ENCODE measurements at places on chromosomes 5 and 9. TPM values are rescaled to one million over a fixed set of nuclear protein-coding genes. Genes with fewer than 3 reads are reported as not detected.

Gene GRIN3A
- total RNA-seq: 8.7 TPM

DNA sequence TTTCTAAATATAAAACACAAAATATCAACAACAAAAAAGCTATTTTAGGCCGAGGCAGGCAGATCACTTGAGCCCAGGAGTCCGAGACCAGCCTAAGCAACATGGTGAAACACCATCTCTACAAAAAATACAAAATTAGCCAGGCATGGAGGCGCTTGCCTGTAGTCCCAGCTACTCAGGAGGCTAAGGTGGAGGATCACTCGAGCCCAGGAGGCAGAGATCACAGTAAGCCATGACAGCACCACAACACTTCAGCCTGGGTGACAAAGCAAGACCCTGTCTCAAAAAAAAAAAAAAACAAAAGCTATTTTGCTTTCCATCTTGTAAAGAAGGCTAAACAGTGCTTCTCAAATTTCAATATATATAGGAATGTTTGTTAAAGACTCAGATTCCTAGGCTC lies 11.3 kb downstream of the C5orf15 start:
- no peak for DNase-seq

DNA sequence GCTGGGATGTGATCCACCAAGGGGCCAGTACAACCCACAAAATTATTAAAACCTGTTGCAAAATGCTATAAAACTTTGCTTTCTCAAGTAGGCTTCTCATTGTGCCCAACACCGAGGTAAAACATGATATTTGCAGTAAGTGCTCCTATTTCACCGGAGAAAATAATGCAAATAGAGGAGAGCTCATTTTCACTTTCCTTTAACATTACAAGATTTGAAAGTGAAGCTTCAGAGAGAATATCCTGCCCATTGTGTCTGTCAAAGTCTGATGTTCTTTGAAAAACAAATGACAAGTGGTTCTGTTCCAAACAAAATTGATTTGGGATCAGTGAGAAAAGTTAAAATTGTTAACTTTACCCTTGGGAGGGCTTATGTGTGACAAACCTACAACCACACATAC lies 287.1 kb downstream of the KCNN2 start:
- DNase-seq: no peak

DNA sequence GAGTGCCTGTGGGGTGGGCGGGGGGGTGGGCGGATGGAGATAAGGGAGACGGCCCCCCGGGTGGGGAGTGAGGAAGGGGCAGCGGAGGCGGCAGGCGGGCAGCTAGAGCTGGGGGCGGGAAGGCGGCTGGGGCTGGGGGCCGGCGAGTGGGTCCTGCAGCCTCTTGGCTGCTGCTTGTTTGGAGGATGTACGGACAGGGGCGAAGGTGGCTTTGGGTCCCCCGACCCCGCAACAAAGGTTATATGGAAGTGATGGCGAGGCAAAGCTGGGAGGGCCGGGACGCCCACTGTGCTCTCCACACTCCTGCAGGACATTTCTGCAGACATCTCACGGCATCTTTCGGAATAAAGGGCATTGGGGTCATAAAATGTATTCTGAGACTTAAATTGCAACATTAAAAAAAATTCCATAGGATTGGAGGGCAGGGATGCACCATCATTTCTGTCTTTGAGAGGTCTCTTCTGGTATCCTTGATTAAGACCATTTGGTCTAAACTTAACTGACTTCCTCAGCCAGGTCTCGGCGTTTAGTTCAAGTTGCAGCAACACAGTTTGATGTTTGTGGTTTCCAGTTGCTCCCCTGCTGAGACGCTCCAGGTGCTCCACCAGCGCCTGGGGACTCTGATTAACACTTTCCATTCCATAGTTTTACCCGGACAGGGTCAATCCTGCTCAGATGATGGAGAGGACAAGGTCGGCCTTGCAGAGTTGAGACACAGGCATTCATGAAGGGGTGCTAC lies 101.6 kb upstream of the SSBP2 start:
- DNase-seq: peak; percentile 50

GRCh38 chr5:116738615-116739261 lies 164.1 kb upstream of the SEMA6A start:
- DNase-seq: peak; percentile 63

DNA sequence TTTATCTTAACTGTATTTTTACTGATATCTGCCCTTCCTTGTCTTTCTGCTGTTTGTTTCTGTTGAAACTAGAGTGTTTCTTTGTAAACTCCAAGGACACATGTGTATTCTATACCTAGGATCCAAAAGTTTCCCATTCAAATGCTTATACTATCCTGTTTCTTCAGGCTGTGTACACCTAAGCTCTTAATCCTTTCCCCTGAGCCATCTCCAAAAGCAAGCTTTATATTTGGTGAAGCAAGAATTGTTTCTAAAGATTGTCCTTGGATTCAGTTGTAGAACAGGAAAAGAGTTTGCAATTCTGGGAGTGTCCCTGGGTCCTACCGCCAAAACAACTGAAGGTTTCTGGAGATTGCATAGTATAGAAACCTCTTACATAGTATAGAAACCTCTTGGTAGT lies 65.9 kb downstream of the CWC27 start:
- peak; percentile 68 for DNase-seq

GRCh38 chr5:73117088-73117740 lies 3.2 kb upstream of the TMEM171 start:
- DNase-seq: no peak

Measured in umbilical cord (tissue), 2 donors.